ENCODE measurements at places on chromosomes 12 and 14. TPM values are rescaled to one million over a fixed set of nuclear protein-coding genes. Genes with fewer than 3 reads are reported as not detected.
A peak's percentile ranks its signal among the peaks of the same experiment; 100 is the strongest.

Gene SERPINA10
- not detected for total RNA-seq

GRCh38 chr12:98208816-98209215 is 306.6 kb upstream of the TMPO start:
- no peak for DNase-seq
- H3K4me1 ChIP-seq: no peaks in the 10 kb centered on the region
- H3K4me3 ChIP-seq: no peak overlapping the region
- no peaks in the 10 kb centered on the region for H3K27me3 ChIP-seq
- H3K27ac ChIP-seq: no peak overlapping the region
- H3K36me3 ChIP-seq: no peaks in the 10 kb centered on the region

- no peak for DNase-seq
- H3K27ac ChIP-seq: no peak overlapping the region
- no peaks in the 10 kb centered on the region for H3K36me3 ChIP-seq
- H3K4me3 ChIP-seq: no peak overlapping the region
- no peaks in the 10 kb centered on the region for H3K4me1 ChIP-seq
Observed at GRCh38 chr12:48358937-48359513, 8.3 kb upstream of the ZNF641 start.

- H3K27me3 ChIP-seq: no peaks in the 10 kb centered on the region
- H3K27ac ChIP-seq: no peak overlapping the region
- no peak for DNase-seq
- H3K4me3 ChIP-seq: no peak overlapping the region
- peaks cover 16% of the 10 kb centered on the region for H3K4me1 ChIP-seq
Observed at GRCh38 chr14:104700747-104701217, 11.4 kb downstream of the INF2 start.

DNA sequence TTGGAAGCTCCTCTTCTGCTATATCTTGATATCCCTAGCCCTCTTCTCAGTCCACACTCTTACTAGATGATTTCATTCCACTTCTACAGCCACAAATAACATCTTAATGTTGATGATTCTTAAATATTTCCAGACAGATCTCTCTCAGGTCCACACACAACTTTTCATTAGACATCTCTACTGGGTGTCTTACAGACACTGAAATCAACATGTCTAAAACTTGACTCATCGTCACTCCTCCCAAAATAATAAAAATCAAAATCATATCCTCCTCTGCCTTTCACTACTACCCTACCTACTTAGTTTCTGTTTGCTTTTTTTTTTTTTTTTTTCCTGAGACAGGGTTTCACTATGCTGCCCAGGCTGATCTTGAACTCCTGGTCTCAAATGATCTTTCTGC is 11.9 kb downstream of the PRDM4 start:
- H3K36me3 ChIP-seq: peaks cover 9% of the 10 kb centered on the region
- no peaks in the 10 kb centered on the region for H3K4me1 ChIP-seq

Gene NGB
- 0.55 TPM for total RNA-seq

- H3K4me1 ChIP-seq: peaks cover 14% of the 10 kb centered on the region
- H3K27me3 ChIP-seq: no peaks in the 10 kb centered on the region
- peak overlapping the region; percentile 51 for H3K4me3 ChIP-seq
- peak overlapping the region; percentile 33 for H3K27ac ChIP-seq
Observed at GRCh38 chr14:63891148-63891975, 38.6 kb downstream of the SYNE2 start.

GRCh38 chr14:90611936-90612335 is 204.3 kb downstream of the TTC7B start:
- no peak overlapping the region for H3K4me3 ChIP-seq
- H3K36me3 ChIP-seq: no peaks in the 10 kb centered on the region
- DNase-seq: no peak

GRCh38 chr14:25103271-25103670 is 53.3 kb upstream of the STXBP6 start:
- H3K36me3 ChIP-seq: no peaks in the 10 kb centered on the region
- no peak for DNase-seq
- no peaks in the 10 kb centered on the region for H3K4me1 ChIP-seq
- H3K27me3 ChIP-seq: no peaks in the 10 kb centered on the region
- no peak overlapping the region for H3K27ac ChIP-seq

GRCh38 chr12:48882315-48882687 is 16.6 kb upstream of the RND1 start:
- peaks cover 19% of the 10 kb centered on the region for H3K4me1 ChIP-seq
- H3K27ac ChIP-seq: no peak overlapping the region
- no peak overlapping the region for H3K4me3 ChIP-seq
- DNase-seq: no peak
- H3K27me3 ChIP-seq: no peaks in the 10 kb centered on the region

Gene PTGR2
- total RNA-seq: 17.5 TPM

Gene SMCO2
- total RNA-seq: 0.80 TPM

- no peaks in the 10 kb centered on the region for H3K27me3 ChIP-seq
- no peak for DNase-seq
- H3K4me3 ChIP-seq: no peak overlapping the region
Observed at GRCh38 chr14:102189874-102190273, 50.2 kb downstream of the WDR20 start.

DNA sequence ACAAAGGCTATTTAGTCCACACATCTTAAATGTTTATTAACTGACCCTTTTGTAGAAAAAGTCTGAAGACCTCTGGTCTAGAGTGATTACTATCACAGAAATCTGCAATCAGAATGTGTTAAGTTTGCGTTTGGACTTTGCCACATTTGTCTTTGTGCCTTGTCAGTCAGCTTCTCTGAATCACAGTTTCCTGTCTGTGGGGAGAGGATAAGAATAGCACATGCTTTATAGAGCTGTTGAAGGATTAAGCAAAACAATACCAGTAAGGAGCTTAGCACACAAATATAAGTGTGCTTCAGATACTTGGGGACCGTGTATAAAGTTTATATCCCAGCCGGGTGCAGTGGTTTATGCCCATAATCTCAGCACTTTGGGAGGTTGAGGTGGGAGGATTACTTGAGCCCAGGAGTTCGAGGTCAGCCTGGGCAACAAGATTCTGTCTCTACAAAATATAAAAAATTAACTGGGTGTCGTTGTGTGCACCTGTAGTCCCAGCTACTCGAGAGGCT is 63.0 kb upstream of the BTG1 start:
- no peaks in the 10 kb centered on the region for H3K4me1 ChIP-seq
- H3K4me3 ChIP-seq: no peak overlapping the region
- H3K27ac ChIP-seq: no peak overlapping the region
- no peaks in the 10 kb centered on the region for H3K27me3 ChIP-seq
- no peaks in the 10 kb centered on the region for H3K36me3 ChIP-seq

Gene TMEM52B
- not detected for total RNA-seq

DNA sequence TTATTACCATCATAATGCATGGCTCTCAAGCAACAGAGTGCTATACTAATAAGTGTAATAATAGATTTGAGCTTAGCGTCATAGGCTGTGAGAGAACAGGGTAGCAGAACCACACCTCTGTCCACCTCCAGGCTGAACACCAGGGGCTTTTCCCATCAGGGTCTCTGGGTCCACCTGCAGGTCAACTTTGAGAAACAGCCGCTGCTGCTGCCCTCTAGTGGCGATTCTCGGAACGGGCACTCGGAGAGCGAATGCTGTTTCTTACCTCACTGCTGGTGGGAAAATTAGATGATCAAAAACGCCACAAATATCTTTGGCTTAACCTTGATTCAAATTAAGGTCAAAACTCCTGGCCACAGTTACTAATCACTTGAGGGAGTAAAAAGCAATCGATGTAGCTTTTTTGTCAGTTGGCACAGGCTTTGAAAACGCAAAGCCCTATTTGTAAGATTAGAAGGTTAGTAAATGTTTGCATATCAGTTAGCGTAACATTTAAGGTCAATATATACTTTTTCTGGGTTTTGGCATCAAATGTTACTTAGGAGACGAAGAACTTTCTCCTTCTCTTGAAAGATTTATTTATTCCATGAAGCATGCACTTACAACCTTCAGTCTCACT is 127.9 kb upstream of the TMEM132D start:
- H3K27ac ChIP-seq: no peak overlapping the region
- H3K4me3 ChIP-seq: no peak overlapping the region
- H3K36me3 ChIP-seq: no peaks in the 10 kb centered on the region

- H3K27me3 ChIP-seq: no peaks in the 10 kb centered on the region
- H3K4me3 ChIP-seq: no peak overlapping the region
- H3K4me1 ChIP-seq: no peaks in the 10 kb centered on the region
- DNase-seq: no peak
Observed at GRCh38 chr12:1741154-1741949, 50.5 kb downstream of the ADIPOR2 start.
